ENCODE measurements at places on chromosomes 11 and 22. TPM values are rescaled to one million over a fixed set of nuclear protein-coding genes. Genes with fewer than 3 reads are reported as not detected.

Gene ZDHHC5
- total RNA-seq: 28.0 TPM

Gene OTUB1
- 57.8 TPM for total RNA-seq

GRCh38 chr11:132772703-132773545, 759.4 kb downstream of the OPCML start:
- no peak for DNase-seq

DNA sequence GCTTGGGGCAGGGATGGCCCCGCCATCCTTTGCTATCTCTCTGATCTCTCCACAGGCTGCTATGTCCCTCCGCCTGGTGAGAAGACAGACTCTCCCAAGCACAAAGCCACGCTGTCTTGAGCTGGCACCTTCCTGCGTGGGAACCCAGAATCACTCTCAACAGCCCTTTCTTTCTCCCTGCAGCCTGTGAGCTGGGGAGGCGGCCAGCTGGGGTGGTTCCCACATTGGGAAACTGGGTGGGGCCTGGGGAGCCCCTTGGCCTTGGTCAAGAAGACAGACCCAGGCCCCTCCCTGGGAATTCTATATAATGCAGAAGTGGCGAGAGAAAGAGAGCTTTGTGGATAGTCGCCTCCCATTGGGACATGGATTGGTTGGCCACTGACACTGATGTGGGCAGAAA, 129.0 kb upstream of the TIMP3 start:
- DNase-seq: no peak

DNA sequence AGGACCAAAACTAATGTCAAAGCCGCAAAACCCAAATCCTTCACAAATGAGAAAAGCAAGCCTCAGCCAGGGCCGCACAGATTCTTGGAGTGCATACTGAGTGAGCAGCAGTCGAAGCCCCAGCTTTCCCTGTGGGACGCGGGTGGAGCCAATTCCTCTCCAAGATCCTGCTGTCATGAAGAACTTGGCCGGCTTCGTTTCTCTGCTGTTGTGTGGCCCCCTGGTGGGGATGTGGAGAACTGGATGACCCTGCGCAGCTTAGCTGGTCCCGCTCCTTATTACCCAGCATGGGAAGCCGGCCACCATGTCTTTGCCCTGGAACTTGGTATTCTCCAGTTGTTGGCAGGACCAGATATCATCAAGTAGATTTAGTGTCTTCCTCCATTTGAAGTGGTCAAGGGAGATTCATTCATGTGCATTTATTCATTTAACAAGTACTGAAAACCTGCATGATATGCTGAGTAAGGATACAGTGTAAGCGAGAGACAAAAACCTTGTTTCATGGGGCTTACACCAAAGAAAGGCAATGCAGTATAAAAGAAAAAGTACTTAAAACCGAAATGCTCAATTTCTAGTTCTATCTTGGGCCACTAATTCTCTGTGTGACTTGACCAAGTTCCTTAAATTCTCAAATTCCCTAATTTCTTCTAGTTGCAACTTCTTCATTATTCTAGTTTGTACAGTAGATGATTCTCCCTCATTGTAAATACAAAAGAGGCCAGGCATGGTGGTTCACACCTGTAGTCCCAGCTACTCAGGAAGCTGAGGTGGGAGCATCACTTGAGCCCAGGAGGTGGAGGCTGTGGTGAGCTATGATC, 56.7 kb upstream of the CRTAM start:
- DNase-seq: peak; percentile 95

DNA sequence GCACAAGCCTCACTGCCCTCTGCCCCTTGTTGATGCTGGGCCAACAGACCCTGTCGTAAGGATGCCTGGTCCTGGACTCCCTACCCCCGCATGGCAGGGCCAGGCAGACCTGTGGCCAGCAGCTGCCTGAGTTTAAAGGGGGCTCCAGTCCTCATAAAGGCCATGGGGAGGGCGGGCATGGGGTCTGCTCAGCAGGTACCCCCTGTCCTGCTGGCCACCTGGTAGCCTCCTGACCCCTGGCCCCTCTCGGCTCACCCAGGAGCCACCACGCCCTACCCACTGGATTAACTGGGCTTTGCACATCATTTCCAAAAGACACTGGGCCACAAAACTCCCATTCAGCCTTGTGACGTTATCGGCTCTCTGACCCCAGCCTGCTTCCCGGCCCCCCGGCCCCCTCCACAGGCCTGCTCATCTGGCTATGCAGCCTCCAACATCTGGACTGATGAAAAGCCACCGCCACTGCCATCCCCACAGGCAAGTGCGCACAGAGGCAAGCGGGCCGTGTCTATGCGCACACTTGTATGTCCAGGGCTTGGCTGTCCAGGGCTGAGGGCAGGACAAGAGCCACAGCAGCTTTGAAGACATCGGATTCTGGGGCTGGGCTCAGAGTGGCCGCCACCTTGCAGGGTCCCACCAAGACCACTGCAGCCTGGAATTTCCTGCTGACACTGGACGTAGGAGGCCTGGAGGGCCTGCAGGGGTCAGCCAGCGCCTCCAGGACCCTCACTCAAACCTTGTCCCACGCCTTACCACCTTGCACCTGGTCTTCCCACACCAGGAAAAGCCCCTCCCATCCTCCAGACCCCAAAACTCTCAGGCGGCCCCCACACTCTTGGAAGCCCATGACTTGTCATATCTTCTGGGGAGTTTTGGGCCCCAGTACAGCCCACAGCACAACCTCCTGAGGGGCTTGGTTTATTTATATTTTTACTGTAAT, 48.7 kb downstream of the IGF2 start:
- DNase-seq: peak; percentile 53

DNA sequence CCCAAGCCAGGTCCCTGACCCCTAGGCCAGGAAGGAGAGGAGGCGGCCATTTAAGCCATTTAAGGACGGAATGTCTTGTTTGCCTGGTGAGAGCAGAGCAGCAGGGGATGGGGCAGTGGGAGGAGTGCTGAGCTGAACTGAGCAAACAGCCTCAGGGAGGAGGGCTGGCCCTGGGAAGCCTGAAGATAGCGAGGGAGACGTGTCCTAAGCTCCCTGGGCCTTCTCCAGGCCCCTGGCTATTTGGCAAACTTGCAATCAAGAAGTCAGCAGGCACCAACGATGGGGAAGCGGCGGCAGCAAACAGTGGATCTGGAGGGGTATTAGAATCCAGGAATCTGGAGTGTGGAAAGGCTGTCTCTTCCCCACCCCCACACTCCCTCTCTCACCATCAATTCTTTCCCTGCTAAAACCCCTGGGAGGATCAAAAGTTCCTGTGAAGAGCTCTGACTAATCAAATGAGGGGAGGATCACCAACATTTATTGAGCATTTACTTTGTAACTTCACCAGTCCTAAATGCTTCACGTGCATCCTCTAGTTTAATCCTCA, 8.8 kb downstream of the BCL9L start:
- DNase-seq: peak; percentile 90
